ENCODE measurements at places on chromosomes 16 and 17.

DNA sequence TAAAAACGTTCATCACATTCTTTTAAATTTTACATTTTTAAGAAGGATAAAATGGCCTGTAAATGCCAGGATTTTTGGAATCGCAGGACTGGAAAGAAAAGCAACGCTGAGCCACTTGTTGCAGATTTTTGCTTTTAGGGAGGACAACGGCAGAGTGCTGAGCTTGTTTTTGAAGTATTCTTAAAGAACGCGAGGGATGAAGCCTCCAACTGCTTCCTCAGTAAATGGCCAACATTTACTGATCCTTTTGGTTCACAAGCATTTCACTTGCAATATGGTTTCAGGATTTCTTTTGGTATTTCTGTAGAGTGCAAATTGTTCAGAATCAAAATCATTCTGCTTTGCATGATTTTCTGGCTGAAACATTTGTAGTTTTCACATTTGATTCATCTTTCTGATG is 2.8 kb upstream of the KRT23 start:
- DNase-seq = no peak

DNA sequence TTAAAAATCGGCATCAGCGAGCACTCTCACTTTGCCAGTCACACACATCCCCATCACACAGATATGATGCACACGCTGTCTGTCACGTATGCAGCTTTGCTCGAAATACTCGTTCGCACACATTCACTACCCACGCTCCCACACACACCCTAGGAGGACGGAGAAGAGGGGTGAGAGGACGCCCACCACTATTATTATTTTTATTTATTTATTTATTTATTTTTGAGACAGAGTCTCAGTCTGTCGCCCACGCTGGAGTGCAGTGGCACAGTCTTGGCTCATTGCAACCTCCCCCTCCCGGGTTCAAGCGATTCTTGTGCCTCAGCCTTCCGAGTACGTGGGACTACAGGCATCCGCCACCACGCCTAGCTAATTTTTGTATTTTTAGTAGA is 30.4 kb downstream of the HASPIN start:
- DNase-seq = no peak

DNA sequence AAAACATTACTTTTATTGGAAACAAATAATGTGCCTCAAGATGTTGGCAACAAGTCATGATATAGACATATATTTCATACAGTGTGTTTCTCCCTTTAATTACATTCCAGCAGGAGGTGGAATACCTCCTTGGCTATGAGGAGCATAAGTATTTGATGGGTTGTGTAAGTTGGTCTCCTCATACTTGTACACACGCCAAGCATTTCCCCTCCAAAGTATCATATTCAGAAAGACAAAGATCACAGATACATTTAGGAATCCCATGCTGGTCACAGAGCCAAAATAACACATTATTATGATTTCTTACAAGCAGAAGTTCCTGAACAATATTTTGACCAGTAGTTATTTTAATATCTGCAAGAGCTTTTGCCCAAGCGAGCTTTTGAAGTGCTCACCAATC is 57.8 kb downstream of the WSB1 start:
- no peak for DNase-seq

DNA sequence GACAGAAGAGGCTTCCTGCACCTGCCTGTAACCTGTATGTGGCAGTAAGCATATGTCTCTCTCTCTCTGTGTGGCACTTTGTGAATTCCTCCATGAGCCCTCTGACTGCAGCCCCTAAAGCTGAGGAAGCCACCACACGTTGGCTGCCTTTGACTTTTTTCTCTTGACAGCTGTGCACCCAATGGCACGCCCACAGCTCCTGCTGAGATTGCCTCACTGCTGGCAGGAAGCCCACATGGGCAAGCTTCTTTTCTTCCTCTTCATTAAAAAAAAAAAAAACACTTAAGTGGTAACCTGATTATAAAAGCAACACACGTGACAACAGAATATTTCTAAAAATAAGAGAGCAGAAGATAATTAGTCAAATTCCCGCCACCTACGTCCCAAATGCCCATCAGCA is 34.0 kb upstream of the PIRT start:
- DNase-seq = peak; percentile 42

DNA sequence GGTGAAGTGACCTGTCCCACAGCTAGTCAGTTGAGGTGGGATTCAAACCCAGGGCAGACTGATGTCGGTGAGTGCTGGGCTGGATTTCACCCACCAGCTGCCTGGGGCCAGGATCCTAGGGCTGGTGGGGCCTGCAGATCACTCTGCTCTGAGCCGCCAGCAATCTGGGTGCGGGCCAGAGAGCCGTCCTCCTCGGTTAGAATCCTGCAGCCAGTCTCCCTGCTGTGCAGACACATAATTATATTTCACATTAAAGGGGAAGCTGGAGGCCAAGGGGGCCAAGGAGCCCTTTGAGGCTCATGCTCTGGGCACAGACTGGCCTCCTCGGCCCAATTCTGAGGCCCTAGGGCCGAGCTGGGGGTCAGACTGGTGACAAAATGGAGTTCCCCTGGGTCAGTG is 996 bp upstream of the KCNJ12 start:
- no peak for DNase-seq

GRCh38 chr16:23453338-23454052 is 506 bp upstream of the COG7 start:
- no peak for DNase-seq

DNA sequence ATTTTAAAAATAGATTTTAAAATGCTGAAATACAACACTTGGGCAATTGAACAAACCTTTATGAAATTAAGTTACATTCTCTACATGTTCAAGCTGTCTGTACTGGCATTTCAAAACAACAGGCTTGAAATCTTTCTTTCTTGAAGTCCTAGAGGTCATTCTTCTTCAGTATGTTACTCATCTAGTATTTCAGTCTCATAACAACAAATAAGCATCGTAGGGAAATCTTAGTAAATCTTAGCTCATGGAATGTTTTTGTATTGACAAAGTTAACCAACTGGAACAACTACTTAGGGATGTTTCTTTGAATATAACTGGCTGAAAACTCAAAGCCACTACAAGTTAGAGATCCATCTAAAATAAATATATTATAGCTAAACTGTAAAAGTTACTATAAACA is 96.6 kb downstream of the KIF2B start:
- DNase-seq = no peak

GRCh38 chr16:78903237-78903636 is 697.3 kb downstream of the MAF start:
- DNase-seq = no peak

GRCh38 chr17:73489991-73490390 is 154.3 kb downstream of the SDK2 start:
- no peak for DNase-seq

GRCh38 chr17:70677783-70678647 is 508.7 kb downstream of the KCNJ2 start:
- DNase-seq = no peak

DNA sequence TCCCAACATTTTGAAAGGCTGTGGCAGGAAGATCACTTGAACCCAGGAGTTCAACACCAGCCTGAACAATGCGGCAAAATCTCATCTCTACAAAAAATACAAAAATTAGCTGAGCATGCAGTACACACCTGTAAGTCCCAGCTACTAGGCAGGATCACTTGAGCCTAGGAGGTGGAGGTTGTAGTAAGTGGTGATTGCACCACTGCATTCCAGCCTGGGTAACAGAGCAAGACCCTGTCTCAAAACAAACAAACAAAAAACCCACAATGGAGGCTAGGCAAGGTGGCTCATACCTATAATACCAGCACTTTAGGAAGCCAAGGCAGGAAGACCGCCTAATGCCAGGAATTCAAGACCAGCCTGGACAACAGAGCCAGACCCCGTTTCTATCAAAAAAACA is 12.0 kb downstream of the APPBP2 start:
- no peak for DNase-seq

GRCh38 chr16:53773881-53774280 is 69.9 kb downstream of the FTO start:
- no peak for DNase-seq

DNA sequence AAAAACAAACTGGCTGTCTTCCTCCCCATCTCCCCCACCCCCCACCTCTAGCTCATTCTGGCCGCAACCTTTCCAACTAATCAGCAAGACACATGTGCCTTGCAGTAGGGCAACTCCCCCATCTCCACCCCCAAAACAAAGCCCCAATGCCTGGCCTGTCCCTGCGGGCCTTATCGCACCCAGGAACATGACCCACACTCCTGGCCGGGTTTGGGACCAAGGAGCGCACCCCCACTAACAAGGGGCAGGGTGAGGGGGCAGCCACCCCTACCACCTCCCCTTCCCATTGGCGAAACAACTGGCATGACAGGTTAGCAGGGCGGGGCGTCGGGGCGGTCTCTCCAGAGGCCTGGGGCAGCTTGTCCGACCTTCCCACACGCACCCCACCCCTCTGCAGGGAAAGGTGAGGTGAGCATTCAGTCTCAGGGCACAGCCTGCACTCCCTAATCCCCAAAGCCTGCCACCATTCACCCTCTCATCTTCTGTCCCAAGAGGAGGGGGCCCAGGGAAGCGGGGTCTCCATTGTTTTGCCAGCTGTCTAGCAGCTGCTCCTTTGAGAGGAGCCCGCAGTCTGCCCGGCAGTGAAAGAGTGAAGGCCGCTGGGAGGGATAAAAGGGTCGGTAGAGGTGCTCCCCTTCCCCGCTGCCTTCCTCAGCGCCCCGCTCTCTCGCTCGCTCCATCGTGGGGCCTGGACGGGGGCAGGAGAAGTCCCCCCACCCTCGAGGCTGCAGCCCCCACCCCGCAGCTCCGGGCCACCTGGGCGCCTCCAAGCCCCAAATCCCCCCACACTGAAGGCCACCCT is 765 bp downstream of the MYO18A start:
- peak; percentile 86 for DNase-seq

GRCh38 chr16:8639694-8640093 is 18.2 kb downstream of the METTL22 start:
- no peak for DNase-seq

DNA sequence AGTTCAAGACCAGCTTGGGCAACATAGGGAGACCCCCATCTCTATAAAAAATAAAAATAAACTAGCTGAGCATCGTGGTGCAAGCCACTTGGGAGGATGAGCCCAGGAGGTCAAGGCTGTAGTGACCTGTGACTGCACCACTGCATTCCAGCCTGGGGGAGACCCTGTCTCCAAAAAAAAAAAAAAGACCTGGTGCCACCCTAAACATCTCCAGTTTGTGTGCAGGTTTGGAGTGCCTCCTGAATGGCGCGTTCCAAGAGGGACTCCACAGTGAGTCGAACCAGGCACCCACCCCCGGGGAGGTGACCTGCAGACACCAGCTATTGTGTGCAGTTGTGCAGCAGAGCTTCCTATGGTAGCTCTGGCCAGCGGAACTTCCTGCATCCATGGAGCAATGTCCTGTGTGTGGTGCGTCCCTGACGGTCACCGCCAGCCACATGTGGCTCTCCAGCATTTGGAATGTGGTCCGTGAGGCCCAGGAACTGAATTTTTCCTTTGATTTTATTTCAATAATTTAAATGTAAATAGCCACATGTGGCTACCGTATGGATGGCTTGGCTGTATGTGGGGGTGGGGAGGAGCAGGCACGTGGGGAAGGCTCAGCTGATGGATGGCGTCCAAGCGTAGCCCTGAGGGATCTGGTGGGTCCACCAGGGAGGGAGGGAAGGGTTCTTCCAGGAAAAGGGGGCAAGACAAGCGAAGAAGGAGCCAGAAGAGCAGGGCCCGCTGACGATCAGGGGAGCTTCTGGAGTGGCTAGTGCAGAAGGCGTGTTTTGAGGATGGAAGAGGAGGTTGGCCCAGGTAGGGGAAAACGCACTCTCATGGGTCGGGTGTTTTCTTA is 107.1 kb upstream of the GSE1 start:
- DNase-seq = no peak

- peak; percentile 83 for DNase-seq
Observed at GRCh38 chr17:43702637-43703036, 40.9 kb upstream of the MEOX1 start.

DNA sequence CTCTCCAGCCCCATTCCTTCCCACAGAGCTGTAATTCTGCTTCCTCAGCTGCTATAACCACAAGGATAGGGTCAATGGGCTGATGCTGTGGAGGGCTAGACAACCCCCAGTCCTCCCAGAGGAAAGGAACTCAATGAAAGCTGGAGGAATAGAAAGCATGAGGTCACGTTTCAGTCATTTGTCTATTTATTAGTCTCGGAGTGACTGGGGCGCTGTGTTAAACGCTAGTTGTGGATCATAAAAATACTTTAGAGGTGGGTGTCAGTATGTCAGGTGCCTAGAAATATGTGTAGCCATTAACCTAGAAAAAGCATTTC is 787 bp upstream of the CCL3L1 start:
- DNase-seq = no peak

GRCh38 chr16:73006026-73006425 is 41.9 kb downstream of the ZFHX3 start:
- DNase-seq = no peak

- DNase-seq = no peak
Observed at GRCh38 chr16:342455-343213, 9.9 kb downstream of the AXIN1 start.

DNA sequence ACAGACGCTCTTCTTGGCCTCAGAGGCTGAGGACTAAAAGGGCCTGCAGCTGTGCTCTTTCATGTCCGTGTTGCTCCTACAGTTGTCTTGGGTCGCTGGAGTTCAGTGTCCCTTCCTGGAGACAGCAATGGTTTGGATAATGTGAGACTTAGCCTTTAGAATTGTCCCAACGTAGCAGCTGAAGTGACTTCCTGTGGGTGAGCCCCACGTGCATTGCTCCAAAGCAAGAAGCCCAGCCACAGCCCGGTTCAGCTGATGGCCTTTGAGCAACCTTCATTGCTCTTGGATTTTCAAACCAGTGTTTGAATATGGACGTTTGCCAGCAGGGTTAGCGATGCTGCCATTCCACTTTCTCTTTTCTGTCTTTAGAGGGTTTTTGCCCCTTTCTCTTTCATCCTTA is 19.7 kb downstream of the TMEM11 start:
- DNase-seq = peak; percentile 25

DNA sequence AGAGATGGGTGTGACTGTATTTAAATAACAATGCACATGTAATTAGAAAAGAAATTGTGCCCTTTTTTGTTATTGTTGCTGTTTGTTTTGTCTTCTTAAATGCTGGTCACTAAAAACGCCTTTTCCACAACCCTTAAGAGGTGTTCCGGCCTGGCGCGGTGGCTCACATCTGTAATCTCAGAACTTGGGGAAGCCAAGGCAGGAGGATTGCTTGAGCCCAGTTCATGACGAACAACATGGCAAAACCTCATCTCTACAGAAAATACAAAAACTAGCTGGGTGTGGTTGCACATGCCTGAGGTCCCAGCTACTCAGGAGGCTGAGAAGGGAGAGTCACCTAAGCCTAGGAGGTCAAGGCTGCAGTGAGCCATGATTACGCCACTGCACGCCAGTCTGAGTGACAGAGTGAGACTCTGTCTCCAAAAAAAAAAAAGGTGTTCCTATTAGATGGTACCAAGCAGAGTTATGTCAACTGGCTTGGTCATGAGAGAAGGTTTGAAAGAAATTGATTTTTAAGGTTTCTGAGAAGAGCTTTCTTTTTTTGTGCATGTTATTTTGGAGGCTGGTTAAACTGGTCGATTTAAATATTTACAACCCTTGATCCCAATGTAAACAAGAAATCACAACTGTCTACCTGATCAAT is 23.5 kb upstream of the RFFL start:
- no peak for DNase-seq

All from NCI-H82 (cell line).